ENCODE measurements at places on chromosomes 5 and 9.

- no peak for DNase-seq
These were observed 60.4 kb upstream of the GPBP1 start for GRCh38 chr5:57113481-57113880.

- DNase-seq: no peak
These were observed 95.4 kb upstream of the ANXA1 start for GRCh38 chr9:73056245-73056644.

- DNase-seq: no peak
These were observed 7.7 kb downstream of the PAX5 start for GRCh38 chr9:37026113-37026930.

- DNase-seq: peak; percentile 3
These were observed 338.0 kb downstream of the SEMA5A start for GRCh38 chr5:9207817-9208418.

DNA sequence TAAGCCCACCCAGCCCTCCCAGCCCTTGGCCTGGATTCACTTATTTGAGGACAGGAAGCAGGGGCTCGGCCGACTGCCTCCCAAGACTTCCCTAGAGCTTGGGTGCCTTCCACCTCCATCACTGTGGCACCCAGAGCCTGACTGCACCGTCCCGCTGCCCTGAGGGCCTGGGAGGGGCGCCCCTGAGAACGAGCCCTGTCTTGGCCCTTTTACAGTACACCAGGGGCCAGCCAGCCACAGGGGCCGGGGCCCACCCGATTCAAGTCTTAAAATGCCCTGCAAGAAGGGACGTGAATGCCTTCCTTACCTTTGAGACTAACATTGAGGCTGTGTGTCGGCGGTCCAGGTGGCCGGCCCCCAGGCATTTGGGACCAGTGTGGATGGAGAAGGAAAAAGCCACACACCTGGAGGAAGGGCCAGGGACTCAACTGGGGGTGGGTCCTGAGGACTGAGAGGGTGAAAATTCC lies 16.8 kb downstream of the FAM78A start:
- DNase-seq: no peak

DNA sequence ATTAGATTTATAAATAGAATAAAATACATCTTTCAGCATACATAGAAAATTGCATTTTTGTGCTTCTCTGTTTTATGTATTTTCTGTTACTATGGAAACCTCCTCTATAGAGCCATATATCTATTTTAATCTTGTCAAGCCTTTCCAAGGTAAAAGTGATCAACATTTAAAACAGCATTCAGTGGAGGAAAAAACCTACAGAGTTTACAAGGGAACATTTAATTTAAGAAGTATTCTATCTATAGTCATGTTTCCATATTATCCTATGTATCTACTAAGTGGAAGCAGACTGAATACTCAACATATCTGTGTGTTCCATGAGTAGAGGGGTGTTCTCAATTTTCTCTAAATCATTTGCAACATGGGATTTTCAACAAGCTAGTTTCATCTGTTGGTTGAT lies 791.4 kb downstream of the CDH18 start:
- no peak for DNase-seq

- DNase-seq: no peak
These were observed 220.8 kb downstream of the PLK2 start for GRCh38 chr5:58239045-58239444.
